ENCODE measurements at places on chromosomes 11 and 22.

- no peak for DNase-seq
Observed at GRCh38 chr11:109018639-109019038, 353.8 kb downstream of the DDX10 start.

DNA sequence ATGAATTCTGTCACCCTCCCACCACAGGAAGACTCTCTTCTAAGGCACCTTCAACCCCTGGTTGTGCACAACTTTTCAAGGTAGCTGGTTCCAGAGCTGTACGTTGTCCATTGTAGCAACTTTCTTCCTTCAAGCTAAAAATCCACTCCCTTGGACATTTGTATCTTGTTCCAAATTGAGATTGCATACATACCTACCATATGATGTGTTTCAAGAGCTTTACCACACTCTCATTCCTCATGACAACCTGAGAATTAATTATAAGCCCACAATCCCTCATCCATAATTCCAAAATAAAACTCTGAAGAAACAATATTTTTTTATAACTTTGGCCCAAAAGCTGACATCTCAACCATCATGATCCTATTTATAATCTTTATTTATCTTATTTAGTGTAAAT, 3.0 kb downstream of the OR52W1 start:
- DNase-seq: no peak

- no peak for DNase-seq
Observed at GRCh38 chr11:45647786-45648185, 17.6 kb downstream of the CHST1 start.

DNA sequence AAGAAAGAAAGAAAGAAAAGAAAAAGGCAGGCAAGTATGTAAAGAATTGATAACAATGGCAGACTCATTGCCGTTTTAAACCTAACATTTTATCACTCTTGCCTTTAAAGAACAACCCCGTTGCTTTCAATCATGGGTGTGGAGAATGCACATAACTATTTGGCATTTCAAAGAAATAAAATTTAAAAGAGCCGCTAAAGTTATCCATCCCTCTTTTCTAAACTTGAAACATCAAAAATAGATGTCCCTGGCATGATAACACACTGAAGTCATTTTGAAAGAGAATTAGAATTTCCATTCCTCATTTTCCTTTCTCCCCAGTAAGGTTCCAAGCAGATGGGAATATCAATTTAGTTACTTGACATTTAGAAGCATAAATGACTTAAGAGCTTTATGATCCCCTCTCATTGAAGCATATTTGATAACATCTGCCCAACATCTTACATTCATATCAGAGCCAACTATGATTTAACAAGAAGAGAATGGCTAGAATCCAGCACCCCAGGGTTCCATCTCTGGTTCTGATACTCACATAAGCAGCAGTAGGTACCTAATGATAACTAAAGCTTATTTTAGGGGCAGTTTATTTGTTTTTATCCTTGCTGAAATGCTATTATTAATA, 529.6 kb upstream of the LRRC4C start:
- DNase-seq: no peak

DNA sequence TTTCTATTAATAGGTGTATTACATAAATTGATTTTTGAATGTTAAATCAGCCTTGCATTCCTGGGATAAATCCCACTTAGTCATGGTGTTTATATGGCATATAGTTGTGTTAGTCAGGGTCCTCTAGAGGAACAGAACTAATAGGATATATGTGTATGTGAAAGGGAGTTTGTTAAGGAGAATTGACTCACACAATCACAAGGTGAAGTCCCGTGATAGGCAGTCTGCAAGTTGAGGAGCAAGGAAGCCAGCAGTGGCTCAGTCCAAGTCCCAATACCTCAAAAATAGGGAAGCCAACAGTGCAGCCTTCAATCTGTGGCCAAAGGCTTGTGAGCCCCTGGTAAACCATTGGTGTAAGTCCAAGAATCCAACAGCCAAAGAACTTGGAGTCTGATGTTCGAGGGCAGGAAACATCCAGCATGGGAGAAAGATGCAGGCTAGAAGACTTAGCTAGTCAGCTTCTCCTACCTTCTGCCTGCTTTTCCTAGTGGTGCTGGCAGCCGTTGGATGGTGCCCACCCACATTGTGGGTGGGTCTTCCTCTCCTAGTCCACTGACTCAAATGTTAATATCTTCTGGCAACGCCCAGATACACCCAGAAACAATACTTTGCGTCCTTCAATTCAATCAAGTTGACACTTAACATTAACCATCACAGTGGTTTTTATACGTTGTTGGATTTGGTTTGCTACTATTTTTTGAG, 12.9 kb downstream of the SFI1 start:
- no peak for DNase-seq

DNA sequence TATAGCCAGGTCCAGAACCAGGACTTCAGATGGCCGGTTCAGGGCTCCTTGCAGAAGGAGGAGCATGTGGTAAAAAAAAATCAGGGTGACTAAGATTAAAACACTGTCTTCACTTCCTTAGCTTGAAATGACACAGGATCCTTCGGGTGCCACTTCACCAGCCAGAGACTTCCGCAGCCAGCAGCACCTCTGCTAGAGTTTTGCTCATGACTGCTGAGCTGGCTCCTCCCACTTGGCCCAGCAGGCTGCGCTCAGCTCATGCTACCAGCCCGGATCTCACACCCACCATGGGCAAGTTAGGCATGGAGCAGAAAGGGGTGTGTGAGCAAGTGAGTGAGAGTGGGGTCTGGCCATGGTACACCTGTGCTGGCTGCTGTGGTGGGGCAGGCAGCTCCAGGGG, 6.6 kb upstream of the MS4A18 start:
- DNase-seq: no peak

DNA sequence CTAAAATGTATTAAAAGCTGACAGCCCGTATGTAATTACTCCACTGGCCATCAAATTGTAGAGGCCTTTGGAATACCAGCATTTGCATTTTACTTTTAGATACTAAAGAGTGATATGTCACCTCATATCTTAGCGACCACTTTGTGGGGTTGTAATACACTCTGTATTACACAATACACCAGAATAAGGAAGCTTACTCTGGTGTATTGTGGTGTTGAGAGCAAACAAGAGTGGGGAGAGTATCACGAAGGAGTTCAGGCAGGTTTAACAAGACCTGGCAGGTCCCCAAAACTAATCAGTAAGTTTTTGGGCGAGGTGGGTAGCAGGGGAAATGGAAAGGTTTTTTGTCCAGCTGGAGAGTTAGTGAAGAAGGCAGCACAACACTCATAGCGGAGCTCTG, 3.2 kb downstream of the NUP50 start:
- no peak for DNase-seq

GRCh38 chr11:13328286-13328685, 50.7 kb downstream of the BMAL1 start:
- DNase-seq: no peak

- no peak for DNase-seq
Observed at GRCh38 chr11:86503131-86503530, 128.4 kb downstream of the CCDC81 start.

DNA sequence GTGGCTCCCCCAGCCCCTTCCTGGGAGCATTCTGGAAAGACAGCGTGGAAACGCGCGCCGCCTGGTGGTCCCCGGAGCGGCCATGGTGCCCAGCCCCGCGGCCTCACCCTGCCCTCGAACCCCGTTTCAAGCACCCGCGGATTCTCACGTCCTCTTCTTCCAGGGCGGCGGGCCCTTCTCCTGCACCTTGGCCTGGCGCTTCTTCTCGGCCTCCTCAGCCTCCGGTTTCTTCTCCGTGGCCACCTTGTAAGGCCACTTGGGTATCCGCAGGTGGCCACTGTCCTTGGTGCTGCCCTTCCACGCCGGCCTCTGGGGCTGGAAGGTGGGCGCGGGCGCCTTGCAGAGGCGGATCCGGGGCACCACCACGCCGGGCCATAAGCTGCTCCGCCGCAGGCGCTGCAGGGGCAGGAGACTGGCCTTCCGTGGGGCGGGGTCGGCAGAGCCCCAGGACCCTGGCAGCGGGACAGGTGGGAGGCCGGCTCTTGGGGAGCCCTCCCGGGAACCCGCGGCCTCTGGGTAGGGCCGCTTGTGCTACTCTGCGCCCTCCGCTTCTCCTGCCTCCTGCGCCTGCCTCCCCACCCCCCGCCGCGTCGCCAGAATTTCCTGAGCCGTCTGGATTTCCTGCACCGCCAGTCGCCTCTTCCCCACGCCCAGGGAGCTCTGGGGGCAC, 83.4 kb downstream of the TRIM51G start:
- no peak for DNase-seq

GRCh38 chr11:127037596-127037995, 37.0 kb upstream of the KIRREL3 start:
- DNase-seq: no peak

DNA sequence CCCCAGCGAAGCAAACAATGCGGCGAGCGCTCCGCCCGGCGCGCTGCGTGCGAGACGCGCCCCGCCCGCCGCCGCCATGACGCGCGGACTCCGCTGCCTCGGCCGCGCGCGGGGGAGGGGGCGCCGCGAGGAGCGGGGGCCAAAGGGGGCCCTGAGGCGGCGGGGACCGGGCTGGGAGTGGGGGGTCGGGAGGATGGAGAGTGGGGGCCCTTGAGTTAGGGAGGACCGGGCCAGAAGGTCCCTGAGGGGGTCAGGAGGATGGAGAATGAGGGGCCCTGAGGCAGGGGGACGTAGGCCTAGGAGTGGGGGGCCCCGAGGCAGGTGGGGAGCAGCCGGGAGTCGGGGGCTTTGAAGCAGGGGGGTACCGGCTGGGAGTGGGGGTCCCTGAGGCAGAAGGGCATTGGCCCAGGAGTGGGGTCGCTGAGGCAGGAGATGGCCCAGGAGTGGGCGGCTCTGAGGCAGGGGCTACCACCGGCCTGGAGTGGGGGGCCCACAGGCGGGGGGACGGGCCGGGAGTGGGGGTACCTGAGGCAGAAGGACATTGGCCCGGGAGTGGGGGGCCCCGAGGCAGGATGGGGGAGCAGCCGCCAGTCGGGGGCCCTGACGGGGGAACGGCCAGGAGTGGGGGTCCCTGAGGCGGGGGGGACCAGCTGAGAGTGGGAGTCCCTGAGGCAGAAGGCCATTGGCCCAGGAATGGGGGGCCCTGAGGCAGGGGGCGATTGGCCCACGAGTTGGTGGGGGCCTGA, at the start of gene BRD1:
TSS of gene BRD1 (minus strand) at position 21 of the 746 bp plus-strand sequence. CDS start 3,556 bp downstream, outside the sequence.
- DNase-seq: peak; percentile 57

DNA sequence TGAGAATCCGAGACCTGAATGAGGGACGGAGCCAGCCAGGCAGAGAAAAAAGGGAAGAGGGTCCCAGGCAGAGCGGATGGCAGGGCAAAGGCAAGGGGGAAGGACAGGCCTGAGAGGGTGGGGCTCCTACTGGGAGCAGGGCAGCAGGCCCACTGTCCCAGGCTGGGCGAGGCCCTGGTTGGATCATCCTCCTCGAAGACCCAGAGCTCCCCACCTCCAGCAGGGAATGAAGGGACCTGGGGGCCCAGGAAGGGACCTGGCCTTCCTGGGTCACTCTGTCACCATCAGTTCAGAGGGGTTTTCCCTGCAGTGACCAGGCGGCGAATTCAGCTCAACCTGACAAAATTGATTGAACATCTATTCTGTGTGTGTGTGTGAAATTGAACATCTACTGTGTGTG, 4.0 kb downstream of the CD5 start:
- no peak for DNase-seq

GRCh38 chr11:43868852-43869567, 11.6 kb upstream of the ALKBH3 start:
- no peak for DNase-seq

DNA sequence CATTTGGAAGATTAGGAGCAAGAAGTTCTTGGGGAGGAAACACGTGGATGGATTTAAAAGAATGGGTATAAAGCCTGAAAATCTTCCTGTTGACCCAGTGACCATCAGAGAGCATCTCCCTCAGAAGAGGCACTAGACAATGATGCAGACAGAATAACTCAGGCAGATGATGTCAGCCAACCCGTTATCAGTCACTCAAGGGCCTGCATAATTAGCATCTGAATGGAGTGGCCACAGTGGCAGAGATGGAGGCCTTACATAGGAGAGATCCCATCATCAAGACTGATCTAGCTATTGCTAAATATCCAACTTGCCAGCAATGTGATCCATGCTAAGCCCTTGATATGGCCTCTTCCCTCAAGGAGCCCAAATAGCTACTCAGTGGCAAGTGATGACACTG, 70.7 kb upstream of the CD82 start:
- DNase-seq: no peak

DNA sequence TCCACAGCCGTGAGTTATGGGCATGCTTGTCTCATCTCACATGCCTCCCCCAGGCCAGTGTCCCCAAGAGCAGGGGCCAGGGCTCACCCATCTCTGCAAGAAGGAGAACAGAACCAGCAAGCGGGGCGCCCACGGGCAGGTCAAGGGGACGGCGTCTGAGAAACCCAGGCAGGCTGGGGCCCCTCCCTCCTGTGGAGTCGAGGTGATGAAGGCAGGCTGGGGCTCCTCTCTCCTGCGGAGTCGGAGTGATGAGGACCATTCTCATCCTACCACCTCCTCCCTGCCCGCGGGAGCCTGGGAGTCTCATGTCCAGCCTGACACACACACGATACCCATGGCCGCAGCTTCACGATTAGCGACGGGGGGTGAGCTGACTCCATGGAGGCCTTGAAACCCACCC, 141.9 kb downstream of the CTTN start:
- DNase-seq: no peak

DNA sequence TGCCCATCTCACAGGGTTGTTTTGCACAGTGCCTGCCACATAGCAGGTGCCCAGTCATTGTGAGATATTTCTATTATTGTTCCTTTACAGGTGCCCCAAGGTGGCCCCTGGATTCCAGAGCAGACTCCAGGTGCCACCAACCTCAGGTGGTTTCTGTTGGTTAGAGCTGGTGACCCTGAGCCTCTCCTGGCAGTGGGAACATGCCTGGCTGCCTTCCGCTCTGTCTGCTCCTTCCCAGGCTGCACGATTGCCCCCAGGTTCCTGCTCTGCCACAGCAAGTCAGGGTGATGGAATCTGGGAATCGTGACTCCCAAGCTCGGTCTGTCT, 12.6 kb upstream of the OMP start:
- no peak for DNase-seq

GRCh38 chr11:23590596-23591308, 730.5 kb upstream of the CCDC179 start:
- DNase-seq: no peak

DNA sequence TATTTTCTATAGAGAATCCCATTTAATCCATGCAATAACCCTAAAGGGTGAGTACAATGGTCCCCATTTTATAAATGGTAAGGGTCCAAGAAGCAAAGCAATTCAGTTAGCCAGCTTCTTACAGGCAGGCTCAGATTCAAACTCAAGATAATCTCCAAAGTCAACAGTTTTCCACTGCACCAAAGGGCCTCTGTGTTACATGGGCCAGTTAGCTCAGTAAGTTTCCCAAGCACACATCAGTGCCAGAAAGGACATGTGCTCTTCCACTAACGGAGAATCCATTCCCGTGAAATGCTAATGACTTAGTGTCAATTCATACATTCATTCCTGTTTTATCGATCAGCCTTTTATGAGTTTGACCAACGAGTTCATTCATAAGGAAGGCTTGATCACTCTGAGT, 11.0 kb downstream of the SLC43A1 start:
- DNase-seq: no peak

Data from SJSA1 (cell line).